ENCODE measurements at places on chromosomes 1 and 21. TPM values are rescaled to one million over a fixed set of nuclear protein-coding genes. Genes with fewer than 3 reads are reported as not detected.
A peak's percentile ranks its signal among the peaks of the same experiment; 100 is the strongest.

DNA sequence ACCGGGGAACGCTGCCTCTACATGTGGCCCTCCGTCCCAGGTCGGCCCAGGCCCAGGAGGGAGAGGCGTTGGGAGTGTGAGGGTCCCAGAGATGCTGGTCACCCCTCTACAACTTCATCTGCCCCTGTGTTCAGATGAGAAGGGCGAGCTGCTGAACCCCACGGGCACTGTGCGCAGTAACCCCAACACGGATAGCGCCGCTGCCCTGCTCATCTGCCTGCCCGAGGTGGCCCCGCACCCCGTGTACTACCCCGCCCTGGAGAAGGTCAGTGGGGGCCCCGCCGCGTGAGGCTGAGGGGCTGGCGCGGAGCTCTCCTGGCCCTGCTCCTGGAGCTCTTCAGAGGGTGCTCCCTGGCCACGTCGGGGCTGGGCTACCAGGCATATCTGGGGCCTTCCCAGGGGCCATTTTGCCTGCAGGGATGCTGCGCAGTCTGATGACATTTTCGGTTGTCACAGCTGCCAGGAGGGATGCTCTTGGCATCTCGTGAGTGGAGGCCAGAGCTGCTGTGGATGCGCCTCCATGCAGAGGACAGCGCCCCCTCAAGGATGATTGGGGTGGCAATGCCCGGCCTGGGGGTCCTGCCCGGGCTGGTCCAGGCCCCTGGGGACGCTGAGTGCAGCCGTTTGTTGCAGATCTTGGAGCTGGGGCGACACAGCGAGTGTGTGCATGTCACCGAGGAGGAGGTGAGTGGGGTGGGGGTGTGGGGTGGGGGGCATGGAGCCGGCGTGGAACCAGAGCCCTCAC lies 68.6 kb downstream of the PIK3CD start:
- no peaks in the 10 kb centered on the region for H3K27me3 ChIP-seq
- no peak overlapping the region for H3K4me3 ChIP-seq
- H3K4me1 ChIP-seq, result peaks cover 3% of the 10 kb centered on the region
- peak; percentile 52 for DNase-seq
- H3K36me3 ChIP-seq, result peaks cover 35% of the 10 kb centered on the region
- H3K27ac ChIP-seq, result no peak overlapping the region

DNA sequence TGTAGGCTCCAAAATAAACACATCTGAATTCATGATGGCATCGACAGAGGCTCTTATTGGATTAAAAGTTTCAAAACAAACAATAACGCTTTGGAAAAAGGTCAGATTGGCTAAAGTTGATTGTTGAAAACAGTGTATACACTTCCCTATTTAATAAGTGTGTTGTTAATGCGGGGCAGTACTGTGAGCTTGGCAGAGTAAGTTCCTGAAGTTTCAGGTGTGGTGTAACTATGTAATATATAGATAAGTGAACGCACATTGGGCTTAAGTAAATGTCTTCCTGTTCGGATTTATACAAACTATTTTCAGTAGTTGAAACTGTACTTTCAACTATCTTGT lies 810 bp downstream of the ZBTB37 start:
- no peak for DNase-seq
- H3K27ac ChIP-seq, result peak overlapping the region; percentile 63
- no peaks in the 10 kb centered on the region for H3K4me1 ChIP-seq
- peaks cover 51% of the 10 kb centered on the region for H3K36me3 ChIP-seq
- no peaks in the 10 kb centered on the region for H3K27me3 ChIP-seq

DNA sequence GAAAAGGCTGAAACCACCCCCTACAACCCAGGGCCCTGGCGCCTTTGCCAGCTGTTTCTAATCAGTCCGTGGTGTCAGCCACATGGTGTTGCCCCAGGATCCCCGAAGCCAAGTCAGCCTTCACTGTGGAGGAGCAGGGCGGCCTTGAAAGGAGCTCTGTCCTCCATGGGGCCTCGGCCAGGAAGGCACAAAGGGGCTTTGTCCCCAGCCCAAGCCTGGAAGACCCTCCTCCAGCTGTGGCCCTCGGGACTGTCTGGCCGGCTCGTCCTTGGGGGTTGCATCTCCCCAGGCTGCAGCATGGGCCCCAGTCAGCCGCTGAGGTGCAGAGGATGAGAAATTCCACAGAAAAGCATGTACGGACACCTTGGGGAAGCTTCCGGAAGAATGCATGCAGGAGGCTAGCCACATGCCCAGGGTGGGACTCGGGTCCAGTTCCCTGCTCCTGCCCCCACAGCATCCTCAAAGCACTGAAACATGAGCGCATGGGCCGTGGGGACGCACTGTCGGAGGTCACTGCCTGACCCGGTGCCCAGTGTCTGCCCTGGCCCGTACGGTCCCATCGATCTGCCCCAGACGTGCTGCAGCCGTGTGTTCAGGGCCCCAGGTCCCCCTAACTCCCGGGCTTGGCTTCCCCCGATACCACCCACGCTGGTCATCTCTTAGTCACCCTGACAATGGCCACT lies 38.6 kb upstream of the POFUT2 start:
- no peak overlapping the region for H3K4me3 ChIP-seq
- H3K36me3 ChIP-seq, result 0 out of 2 replicates have a peak, but pooled peaks cover 2% of the 10 kb centered on the region
- no peaks in the 10 kb centered on the region for H3K27me3 ChIP-seq
- no peak overlapping the region for H3K27ac ChIP-seq
- DNase-seq, result no peak

GRCh38 chr1:156727492-156727891 lies 777 bp upstream of the METTL25B start:
- no peak for DNase-seq
- H3K36me3 ChIP-seq, result peaks cover 23% of the 10 kb centered on the region
- H3K27ac ChIP-seq, result no peak overlapping the region
- peaks cover 5% of the 10 kb centered on the region for H3K4me1 ChIP-seq
- no peaks in the 10 kb centered on the region for H3K27me3 ChIP-seq

GRCh38 chr1:181356505-181357340 lies 126.6 kb upstream of the CACNA1E start:
- H3K27ac ChIP-seq, result no peak overlapping the region
- no peak overlapping the region for H3K4me3 ChIP-seq
- no peaks in the 10 kb centered on the region for H3K27me3 ChIP-seq
- no peak for DNase-seq

GRCh38 chr1:50976890-50977574 lies 7.0 kb downstream of the CDKN2C start:
- no peak overlapping the region for H3K27ac ChIP-seq
- DNase-seq, result peak; percentile 40
- peaks cover 48% of the 10 kb centered on the region for H3K27me3 ChIP-seq
- H3K36me3 ChIP-seq, result no peaks in the 10 kb centered on the region
- 0 out of 2 replicates have a peak, but pooled peaks cover 2% of the 10 kb centered on the region for H3K4me1 ChIP-seq
- peak overlapping the region; percentile 80 for H3K4me3 ChIP-seq

DNA sequence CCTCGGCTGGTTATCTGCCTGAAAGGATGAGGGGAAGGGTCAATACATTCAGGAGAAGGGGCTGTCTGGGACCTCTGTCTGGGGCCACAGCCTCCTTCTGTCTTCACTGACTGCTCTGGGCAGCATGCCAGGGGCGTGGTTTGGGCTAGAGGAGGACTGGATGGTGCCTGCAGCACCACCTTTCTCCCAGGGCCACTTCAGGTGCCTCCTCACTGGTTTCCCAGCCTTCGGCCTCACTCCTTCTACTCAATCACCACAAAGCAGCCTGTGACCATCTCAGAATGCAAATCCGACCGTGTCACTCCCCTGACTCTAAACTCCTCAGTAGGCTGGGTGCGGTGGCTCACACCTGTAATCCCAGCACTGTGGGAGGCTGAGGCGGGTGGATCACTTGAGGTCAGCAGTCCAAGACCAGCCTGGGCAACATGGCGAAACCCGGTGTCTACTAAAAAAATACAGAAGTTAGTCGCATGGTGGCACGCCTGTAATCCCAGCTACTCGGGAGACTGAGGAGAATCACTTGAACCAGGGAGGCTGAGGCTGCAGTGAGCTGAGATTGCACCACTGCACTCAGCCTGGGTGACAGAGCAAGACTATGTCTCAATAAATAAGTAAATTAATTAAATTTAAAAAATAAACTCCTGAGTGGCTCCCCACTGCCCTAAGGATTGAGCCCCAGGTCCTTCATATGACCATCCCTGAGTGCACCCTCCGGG lies 50.1 kb upstream of the ECE1 start:
- no peaks in the 10 kb centered on the region for H3K4me1 ChIP-seq
- DNase-seq, result no peak
- H3K27ac ChIP-seq, result no peak overlapping the region
- H3K27me3 ChIP-seq, result peaks cover 4% of the 10 kb centered on the region
- no peak overlapping the region for H3K4me3 ChIP-seq

DNA sequence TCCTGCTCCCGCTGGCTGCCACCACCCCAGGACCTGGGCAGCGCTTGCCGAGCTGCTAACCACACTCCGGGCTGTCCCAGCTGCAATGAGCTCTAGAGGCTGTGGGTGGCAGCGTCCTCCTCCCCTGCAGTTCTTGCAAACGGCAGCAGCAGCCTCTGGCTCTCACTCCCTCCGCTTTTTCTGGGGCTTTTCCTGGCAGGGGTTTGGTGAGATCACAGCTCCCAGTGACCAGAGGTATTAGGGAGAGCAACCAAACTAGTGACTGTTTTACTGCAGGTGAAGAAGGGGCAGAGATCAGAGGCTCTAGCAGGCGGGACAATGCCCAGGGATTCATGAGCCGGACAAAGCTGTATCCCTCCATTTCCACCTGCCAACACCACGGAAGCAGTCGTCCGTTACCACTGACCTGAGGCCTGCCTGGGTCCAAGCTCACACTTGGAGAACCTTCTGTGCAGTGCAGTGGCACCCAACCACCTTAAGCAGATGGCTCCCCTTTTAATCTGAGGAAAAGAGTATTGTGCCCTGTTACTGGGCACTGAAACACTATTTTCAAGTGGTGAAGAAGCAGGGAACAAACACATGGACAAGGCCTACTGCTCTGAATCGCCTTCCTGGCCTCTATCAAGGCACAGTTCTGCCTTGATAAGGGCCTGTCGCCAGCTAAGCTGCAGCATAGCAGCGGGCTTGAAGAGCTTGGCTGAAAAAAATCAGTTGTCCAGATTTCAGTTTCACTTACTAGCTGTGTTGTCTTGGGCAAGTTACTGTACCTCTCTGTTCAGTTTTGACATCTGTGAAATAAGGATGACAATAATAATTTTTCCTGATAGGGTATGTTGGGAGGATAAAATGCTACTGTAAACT lies at the start of gene F5:
Gene F5 (minus strand): TSS at position 87 of the 861 bp plus-strand sequence. CDS start 95 bp downstream, outside the sequence.
- no peaks in the 10 kb centered on the region for H3K27me3 ChIP-seq
- no peak within 1 kb of the TSS for H3K27ac ChIP-seq
- H3K36me3 ChIP-seq, result no peaks in the 10 kb centered on the region
- peak; percentile 91 for DNase-seq

The RAB13 gene
- 122 TPM for total RNA-seq

The AIM2 gene
- 1.1 TPM for total RNA-seq

The FCRL3 gene
- not detected for total RNA-seq

The LRRC40 gene
- total RNA-seq, result 27.6 TPM

The AMY1C gene
- not detected for total RNA-seq

The CYYR1 gene
- total RNA-seq, result 13.6 TPM

The MRPL20 gene
- total RNA-seq, result 162 TPM

The ELOA gene
- 69.0 TPM for total RNA-seq

The NTMT2 gene
- total RNA-seq, result not detected

The TRIM63 gene
- total RNA-seq, result not detected
